ENCODE measurements at places on chromosomes 3 and 15. TPM values are rescaled to one million over a fixed set of nuclear protein-coding genes. Genes with fewer than 3 reads are reported as not detected.

- DNase-seq = peak; percentile 15
- H3K4me1 ChIP-seq = peaks cover 17% of the 10 kb centered on the region
- peaks cover 21% of the 10 kb centered on the region for H3K27me3 ChIP-seq
- no peaks in the 10 kb centered on the region for H3K36me3 ChIP-seq
- H3K27ac ChIP-seq = peak overlapping the region; percentile 74
These were observed 75.1 kb upstream of the VGLL4 start for GRCh38 chr3:11718637-11719405.

IGSF11 gene
- not detected for total RNA-seq

DNA sequence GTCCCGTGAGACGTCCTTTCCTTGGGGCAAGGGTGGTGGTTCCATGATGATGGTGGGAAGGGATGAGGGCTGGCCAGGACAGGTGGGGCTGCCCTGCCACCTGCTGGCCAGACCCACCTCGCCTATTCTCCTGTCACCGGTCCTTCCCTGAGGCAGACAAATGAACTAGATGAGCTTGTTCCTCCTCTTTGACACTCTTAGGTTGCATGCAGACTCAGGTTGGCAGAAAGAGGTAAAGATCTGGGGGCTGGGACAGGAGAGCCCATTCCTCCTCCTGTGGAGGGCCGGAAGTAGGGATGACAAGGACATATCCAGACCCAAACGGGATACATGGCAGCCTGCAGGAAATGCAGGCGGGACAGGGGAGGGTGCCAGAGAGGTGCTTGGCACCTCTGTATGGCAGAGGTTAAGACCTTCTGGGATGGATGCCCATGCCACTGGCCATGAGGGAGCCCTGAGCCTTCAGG, 38.6 kb downstream of the ACSBG1 start:
- H3K4me1 ChIP-seq = no peaks in the 10 kb centered on the region
- peak; percentile 23 for DNase-seq
- H3K27ac ChIP-seq = no peak overlapping the region

- peak overlapping the region; percentile 90 for H3K27ac ChIP-seq
- peaks cover 36% of the 10 kb centered on the region for H3K4me1 ChIP-seq
- H3K4me3 ChIP-seq = peak overlapping the region; percentile 97
- no peak for DNase-seq
- peaks cover 26% of the 10 kb centered on the region for H3K36me3 ChIP-seq
These were observed 1.9 kb downstream of the TOP2B start for GRCh38 chr3:25662736-25663320.

DNA sequence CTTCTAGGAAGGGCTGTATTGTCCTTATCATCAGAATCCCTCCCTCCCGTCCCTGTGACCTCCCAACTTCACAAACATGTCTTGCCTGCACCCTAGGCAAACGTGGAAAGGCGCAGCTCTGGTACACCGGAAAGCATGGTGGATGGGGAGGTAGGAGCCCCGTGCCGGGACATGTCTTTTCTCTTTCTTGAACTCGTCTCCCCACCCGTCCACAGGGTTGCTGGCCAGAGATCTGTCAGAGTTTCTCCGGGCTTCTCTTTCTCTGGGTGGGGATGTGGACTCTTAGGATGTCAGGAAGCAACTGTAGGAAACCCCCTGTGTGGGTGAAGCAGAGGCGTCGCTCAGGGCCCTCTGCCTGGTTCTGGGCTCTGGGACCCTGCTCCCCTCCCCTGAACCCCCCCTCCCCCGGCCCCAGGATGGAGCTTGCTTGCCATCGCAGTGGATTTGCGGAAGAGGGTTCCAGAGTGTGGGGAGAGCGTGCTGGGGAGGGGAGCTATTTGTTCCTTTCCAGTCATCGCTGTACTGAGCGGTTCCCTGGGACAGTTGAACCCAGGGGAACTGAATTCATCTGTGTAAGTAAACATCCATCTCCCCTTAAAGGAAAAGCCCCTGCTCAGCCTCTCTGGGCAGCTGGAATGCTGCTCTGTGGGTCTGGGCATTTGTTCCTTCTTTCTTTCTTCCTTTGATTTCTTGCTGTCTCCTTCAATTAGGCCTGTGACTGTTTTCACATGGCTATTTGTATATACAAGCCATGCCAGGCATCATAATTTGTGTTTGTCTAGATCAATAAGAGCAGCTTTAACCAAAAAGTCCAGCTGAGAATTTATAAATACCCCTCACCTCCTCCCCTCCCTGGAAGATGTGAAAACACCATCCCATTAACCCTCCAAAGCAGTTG, 72.8 kb downstream of the SMAD3 start:
- no peaks in the 10 kb centered on the region for H3K27me3 ChIP-seq
- DNase-seq = no peak
- no peak overlapping the region for H3K4me3 ChIP-seq
- peaks cover 62% of the 10 kb centered on the region for H3K4me1 ChIP-seq
- peaks cover 22% of the 10 kb centered on the region for H3K36me3 ChIP-seq
- peak overlapping the region; percentile 58 for H3K27ac ChIP-seq

GRCh38 chr3:178100908-178101307, 435.3 kb upstream of the KCNMB2 start:
- H3K4me3 ChIP-seq = no peak overlapping the region
- no peak for DNase-seq
- H3K27ac ChIP-seq = no peak overlapping the region
- H3K27me3 ChIP-seq = no peaks in the 10 kb centered on the region
- no peaks in the 10 kb centered on the region for H3K36me3 ChIP-seq

ANKUB1 gene
- total RNA-seq = not detected

DNA sequence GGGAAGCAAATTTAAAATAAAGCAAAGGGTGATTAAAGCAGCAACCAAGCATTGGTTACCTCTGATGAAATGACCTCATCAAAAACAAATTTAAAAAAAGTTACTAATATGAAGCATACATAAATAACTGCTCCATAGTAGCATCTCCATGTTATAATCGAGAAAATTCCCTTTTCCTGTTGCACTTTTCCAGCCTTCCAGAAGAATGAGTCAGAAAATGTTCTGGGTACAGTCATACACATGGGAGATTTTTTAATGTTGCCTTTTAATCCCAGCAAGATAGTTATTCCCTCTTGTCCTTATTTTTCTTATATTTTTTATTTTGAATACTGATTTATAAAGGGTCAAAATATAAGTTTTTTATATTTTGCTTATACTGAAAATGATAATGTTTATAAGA, 2.6 kb upstream of the TMCO5A start:
- H3K27ac ChIP-seq = no peak overlapping the region

MESP2 gene
- 0.41 TPM for total RNA-seq

DNA sequence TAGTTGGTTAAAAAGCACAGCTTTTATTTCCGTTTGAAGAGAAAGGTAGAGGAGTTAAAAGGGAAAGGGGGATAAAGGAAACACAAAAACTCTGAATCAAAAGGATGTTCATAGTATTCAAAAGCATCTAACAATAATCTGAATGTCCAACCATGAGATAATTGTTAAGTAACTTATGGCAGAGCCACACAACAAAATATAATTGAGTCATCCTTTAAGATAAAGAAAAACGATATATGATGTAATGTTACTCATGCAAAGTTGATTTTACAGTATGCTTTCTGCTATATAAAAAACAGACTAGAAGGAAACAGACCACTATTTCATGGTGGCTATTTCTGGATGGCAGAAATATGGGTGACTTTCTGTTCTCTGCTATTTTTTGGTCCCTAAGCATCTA, 3.9 kb downstream of the XPC start:
- H3K4me3 ChIP-seq = no peak overlapping the region
- H3K27ac ChIP-seq = no peak overlapping the region
- DNase-seq = no peak
- peaks cover 43% of the 10 kb centered on the region for H3K36me3 ChIP-seq
- peaks cover 45% of the 10 kb centered on the region for H3K4me1 ChIP-seq

ATP8B4 gene
- total RNA-seq = 75.3 TPM

GRCh38 chr3:150094150-150094933, 123.6 kb upstream of the PFN2 start:
- H3K4me3 ChIP-seq = no peak overlapping the region
- no peak for DNase-seq
- H3K27ac ChIP-seq = no peak overlapping the region
- peaks cover 7% of the 10 kb centered on the region for H3K4me1 ChIP-seq
- H3K27me3 ChIP-seq = peaks cover 5% of the 10 kb centered on the region

CCR9 gene
- not detected for total RNA-seq

DNA sequence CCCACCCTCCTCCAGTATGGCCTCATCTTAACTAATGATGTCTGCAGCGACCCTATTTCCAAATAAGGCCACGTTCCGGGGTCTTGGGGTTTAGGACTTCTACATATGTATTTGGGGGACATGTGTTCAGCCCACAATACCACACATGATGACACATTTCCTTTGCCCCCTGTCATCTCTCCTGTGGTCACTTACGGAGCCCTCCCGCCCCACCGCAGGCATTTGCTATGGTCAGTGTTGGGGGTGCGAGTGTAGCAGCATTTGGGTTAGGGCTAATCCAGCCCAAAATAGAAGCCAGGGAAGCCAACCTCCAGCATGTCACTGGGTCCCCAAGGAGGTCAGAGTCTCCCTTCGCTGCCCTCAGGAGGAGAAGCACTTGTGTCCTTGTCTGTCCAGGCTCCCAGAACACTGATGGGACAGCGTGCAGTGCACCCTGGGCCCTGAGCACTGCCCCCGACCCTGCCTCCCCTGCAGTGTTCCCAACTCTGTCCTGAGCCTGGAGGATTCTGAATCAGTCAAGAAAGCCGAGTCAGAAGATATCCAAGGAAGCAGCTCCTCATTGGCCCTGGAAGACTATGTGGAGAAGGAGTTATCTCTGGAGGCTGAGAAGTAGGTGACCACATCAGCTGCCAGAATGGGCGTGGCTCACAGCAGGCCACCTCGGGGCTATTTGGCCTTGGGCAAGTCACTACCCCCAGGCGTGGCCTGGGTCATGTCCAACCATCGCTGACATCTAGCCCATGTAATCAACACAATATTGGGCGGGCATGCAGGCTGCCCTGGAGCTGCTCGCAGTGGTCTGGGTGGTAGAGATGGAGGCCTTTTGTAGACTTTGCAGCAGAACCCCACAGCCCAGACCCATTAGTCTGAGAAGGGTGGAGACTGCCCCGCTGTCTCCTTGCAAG, 46.9 kb upstream of the FGD5 start:
- H3K4me1 ChIP-seq = no peaks in the 10 kb centered on the region
- H3K4me3 ChIP-seq = no peak overlapping the region
- no peak for DNase-seq
- H3K27ac ChIP-seq = no peak overlapping the region

DNA sequence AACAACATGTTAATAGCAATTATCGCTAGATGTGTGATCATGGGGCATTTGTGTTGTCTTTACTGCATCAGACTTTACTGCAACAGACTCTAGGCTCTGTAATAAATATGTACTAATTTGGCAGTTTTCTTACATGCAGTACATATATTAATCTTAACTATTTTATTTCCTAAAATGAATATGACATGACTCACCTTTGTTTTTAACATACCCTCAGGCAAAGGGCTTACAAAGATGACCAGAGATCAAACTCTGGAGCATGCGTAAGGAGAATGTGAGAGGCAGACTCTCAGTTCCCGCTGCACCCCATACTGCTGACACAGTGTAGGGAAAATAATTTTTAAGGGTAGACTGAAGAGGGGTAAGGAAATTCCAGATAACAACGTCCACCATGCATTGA, 7.2 kb upstream of the FAM174B start:
- peaks cover 25% of the 10 kb centered on the region for H3K27me3 ChIP-seq
- no peak for DNase-seq
- H3K4me1 ChIP-seq = peaks cover 7% of the 10 kb centered on the region
- no peak overlapping the region for H3K27ac ChIP-seq

All from activated T-helper 2 cell treated with anti-CD3 and anti-CD28 coated beads, Interferon-gamma antibody, Interleukin-2, Interleukin-4, amounts not matched to agents 10 μg/mL and 5 μg/mL and 100 μg/mL, durations not matched to agents 14 hours and 24 hours and 36 hours (primary cell).